ENCODE measurements at places on chromosomes 12 and 14.
A peak's percentile ranks its signal among the peaks of the same experiment; 100 is the strongest.

GRCh38 chr12:128817111-128818015 lies 6.4 kb downstream of the SLC15A4 start:
- DNase-seq = no peak

DNA sequence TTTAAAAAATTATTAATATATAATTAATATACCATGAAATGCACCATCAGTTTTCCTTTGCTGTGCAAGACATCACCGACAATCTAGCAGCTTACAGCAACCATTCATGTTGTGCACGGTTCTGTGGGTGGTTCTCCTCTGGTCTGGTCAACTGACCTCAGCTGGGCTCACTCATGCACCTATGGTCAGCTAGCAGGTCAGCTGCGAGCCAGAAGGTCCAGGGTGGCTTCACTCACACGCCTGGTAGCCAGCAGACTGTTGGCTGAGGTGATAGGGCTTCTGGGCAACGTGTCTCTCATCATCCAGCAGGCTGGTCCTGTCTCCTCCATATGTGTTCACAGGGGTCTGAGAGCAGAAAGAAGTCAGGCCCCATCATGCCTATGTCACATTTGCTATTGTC lies 210.4 kb downstream of the KIF26A start:
- DNase-seq = no peak

- DNase-seq = no peak
Observed at GRCh38 chr14:64725261-64725815, 21.1 kb downstream of the PLEKHG3 start.

DNA sequence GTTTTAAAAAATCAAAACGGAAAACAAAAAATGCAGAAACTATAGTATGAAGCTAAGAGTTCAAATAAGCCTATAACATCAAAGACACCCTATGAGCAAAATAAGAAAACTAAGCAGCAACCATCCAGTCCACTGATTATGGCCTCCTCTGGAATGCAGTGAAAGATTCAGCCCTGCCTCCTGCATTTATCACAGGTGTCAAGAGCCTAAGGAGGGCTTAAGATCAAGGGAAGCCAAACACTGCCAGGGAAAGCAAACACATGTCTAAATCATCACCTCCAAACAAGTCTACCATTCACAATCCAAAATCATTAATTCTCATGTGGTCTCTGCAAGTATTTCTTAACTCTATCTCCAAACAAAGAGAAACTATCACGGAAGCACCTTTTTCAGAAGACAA lies 28.4 kb downstream of the SARNP start:
- no peak for DNase-seq

GRCh38 chr12:123096741-123097140 lies 54.1 kb downstream of the PITPNM2 start:
- no peak for DNase-seq

- DNase-seq = no peak
Observed at GRCh38 chr12:48004053-48004941, at the start of gene COL2A1. Gene COL2A1 (minus strand): TSS chr12:48004476. CDS start chr12:48004321, 155 bp downstream.

- peak; percentile 45 for DNase-seq
Observed at GRCh38 chr14:100611811-100612480, 24.7 kb upstream of the BEGAIN start.

GRCh38 chr12:65607401-65607841 lies 216.9 kb upstream of the HMGA2 start:
- no peak for DNase-seq

DNA sequence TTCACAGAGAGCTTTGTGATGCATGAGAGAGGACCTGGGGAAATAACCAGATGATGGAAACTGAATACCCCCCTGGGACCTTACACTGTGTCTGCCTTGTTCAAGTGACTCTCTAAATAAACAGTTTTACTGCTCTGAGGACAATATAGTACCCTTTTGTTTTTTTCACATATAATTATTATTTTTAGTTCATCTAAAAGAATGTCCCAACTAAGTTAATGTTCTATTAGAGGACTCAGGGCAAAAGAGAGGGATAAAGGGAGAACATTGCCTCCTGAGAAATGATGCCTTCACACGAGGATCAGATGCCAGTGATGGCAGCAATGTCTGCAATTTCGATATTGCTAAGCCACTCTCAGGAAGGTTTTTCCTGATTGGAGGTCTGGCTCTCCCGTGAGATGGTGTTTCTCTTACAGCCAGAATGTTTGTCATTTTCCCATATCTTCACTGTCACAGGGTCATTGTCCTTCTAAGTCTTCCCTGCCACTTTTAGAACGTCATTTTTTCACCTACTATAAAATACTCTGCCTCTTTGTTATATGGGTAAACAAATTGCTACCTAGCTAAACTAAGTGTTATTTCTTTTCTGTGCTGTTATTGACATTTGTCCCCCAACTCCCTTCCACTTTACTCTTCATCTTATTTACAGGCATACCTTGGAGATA lies 201.6 kb downstream of the RAD51B start:
- DNase-seq = no peak

DNA sequence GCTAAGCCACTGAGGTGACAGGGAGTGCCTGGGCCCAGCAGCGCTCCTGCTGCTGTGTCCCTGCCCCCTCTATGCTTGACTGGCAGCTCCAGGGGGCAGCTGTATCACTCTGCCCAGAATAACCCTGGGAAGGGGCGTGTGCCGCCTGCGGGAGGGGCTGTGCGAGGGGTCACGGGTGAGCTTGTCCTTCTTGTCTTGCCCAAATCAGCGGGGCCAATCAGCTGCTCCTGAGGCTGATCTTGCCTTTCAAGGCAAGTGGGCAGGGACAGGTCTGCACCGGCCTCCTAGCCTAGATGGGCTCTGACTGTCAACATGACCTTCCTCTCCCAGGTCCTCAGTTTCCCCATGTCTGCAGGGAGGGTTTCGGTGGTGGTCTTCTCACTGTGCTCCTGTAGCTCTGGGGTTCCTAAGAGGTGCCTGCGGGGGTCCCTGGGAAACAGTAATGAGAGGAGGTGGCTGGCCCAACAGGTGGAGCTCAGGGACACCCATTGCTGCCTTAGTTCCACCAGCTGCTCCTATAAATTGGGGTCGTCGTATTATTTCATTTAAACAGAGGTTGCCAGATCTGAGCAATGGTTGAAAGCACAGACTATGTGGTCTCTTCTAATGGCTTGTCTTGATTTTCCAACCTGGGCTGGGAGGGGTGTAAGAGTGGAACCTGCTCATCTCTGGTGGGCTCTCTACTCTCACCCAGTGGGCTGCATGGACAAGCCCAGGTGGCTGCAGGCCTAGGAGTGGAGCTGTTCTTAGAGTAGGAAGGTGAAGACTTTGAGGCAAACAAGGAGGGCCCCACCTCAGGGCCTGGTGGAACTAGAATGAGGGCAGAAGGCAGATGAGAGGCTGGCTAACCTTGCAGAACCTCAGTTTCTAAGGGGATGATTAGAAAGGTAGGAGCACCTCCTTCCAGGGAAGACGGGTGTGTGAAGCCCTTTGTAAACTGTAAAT lies 11.7 kb downstream of the RTL1 start:
- no peak for DNase-seq

DNA sequence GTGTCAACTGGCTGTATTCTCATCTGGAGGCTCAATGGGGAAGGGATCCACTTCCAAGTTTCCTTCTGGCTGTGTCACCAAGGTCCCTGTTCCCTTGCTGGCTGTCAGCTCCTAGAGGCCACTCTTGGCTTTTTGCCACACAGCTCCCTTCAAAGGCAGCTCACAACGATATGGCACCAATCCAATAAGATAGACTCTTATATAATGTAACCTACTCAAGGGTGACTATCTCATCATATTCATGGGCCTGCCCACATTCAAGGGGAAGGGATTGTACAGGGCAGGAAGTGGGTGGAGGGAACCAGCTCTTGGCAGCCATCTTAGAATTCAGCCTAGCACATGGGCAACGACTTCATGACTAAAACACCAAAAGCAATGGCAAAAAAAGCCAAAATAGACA lies 98.7 kb upstream of the PLXNC1 start:
- no peak for DNase-seq

- no peak for DNase-seq
Observed at GRCh38 chr12:104219361-104219892, 3.8 kb downstream of the TXNRD1 start.

All from left forelimb (tissue), 1 donor.